ENCODE measurements at places on chromosomes 3 and 15. TPM values are rescaled to one million over a fixed set of nuclear protein-coding genes. Genes with fewer than 3 reads are reported as not detected.

- no peak for ATAC-seq
These were observed 32.3 kb downstream of the SLC9C1 start for GRCh38 chr3:112261742-112262141.

DNA sequence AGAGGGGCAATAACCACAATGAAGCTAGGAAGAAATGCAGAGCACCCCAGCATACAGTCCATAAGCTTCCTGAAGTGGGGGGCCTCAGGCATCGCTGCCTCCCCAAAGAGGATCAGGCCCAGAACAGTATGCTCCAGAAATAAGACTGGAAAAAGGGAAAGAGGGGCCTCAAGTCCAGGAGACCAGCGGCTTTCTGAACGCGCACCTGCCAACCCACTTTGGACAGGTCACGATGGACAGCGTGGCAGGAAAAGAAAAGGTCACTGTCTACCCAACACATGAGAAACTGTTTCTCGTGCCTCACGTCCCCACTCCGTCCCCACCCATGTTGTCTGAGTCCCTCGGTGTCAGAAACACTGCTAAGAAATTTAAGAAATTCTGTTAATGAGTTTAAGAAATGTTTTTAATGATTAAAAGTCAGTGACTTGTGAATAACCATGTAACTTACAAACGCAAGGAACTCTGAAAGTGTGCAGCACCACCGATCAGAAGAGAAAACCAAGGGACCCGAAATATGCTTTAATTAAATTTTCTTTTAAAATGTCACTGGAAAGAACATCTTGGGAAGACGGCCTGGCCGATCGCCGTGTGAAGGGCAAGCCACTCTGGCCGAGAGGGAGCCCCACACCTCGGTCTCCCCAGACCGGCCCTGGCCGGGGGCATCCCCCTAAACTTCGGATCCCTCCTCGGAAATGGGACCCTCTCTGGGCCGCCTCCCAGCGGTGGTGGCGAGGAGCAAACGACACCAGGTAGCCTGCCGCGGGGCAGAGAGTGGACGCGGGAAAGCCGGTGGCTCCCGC is 1.7 kb upstream of the PPARG start:
- ATAC-seq = peak; percentile 56

OXSM gene
- 6.1 TPM for total RNA-seq

DNA sequence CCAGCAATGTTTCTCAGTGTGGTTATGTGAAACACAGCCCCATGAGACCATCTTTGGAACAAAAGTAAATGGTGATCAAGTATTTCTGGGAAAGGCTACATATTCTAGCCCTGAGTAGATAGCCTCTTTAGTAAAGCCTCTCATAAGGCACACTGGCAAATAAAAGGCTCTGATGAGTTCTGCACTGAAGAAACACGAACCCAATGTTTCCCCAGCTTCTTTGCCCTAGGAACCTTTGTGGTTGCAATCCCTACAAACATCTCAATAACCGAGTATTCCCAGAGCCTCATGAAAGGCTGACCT is 41.8 kb downstream of the RAB6B start:
- no peak for ATAC-seq

- no peak for ATAC-seq
These were observed 27.9 kb downstream of the FBXO45 start for GRCh38 chr3:196596355-196596754.
